ENCODE measurements at places on chromosomes 7 and 10.

DNA sequence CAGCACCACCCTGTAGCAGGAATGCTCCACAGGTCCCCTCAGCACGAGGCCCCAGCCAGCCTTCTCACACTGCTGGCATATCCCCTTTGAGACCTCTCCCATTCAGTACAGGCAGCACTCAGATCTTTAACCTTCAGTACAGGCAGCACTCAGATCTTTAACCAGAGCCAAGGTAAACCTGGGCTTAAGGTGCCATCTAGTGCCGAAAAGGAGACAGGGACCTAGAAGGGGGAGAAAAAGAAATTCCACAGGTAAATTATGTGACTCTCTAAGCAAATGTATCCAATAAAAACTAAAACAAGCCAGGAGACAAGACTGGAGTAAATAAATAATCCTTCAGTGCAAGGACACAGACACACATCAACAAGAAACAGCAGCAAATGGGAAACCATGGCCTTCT lies 358.6 kb downstream of the PTPRN2 start:
- peak; percentile 64 for DNase-seq

DNA sequence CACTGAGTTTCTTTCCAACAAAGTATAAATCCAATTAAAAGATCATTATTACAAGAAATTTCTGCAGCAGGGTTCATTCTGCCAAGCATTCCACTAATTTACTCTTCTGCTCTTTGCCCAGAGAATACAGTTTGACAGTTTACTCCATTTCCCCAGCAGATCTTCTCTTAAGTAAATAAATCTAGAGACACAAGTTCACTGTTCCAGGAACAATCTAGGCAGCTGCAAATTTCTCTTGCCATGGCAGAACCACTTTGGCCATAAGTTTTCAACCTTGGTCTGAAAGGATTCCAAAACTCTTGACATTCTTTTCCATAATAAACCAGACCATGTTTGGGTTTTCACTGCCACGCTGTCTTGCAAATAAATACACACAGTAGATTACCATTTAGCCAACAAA lies 11.5 kb downstream of the RGS10 start:
- DNase-seq = no peak

GRCh38 chr7:5777932-5778331 lies 3.5 kb downstream of the RNF216 start:
- no peak for DNase-seq

GRCh38 chr7:154852205-154852604 lies 150.7 kb downstream of the PAXIP1 start:
- DNase-seq = no peak

DNA sequence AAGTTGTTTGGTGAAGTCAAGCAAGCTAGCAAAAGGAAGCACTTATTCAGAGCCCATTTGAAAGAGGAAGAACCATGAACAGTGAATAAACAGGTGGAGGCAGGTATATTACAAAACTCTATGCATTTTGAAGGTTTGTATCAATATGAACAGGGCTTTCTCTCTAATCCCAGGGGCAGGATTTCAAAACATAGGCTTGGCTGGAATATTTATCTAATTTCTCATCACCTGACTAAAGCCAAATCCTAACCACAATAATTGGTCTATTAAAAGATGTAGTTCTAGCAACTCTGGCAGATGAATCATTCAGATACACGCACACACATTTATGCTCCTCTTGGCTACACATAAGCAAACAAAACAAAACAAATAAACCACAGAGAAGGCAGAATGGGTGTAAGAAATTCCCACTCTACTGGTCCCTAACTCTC lies 554.4 kb downstream of the INHBA start:
- peak; percentile 87 for DNase-seq

All from T47D (cell line).